ENCODE measurements at places on chromosomes 11 and 22. TPM values are rescaled to one million over a fixed set of nuclear protein-coding genes. Genes with fewer than 3 reads are reported as not detected.

The OR56B1 gene
- total RNA-seq, result not detected

The IGSF22 gene
- total RNA-seq, result 0.61 TPM

The MAPK8IP1 gene
- 12.0 TPM for total RNA-seq

The NDUFA6 gene
- 92.6 TPM for total RNA-seq

The MGAT3 gene
- total RNA-seq, result 20.3 TPM

GRCh38 chr11:2444821-2445745 lies at the start of gene KCNQ1:
Gene KCNQ1 (plus strand): TSS chr11:2445008. CDS start chr11:2445099, 91 bp downstream.
- no peak within 1 kb of the TSS for H3K27ac ChIP-seq
- peaks cover 92% of the 10 kb centered on the region for H3K27me3 ChIP-seq
- H3K36me3 ChIP-seq, result no peaks in the 10 kb centered on the region
- H3K4me1 ChIP-seq, result no peaks in the 10 kb centered on the region

DNA sequence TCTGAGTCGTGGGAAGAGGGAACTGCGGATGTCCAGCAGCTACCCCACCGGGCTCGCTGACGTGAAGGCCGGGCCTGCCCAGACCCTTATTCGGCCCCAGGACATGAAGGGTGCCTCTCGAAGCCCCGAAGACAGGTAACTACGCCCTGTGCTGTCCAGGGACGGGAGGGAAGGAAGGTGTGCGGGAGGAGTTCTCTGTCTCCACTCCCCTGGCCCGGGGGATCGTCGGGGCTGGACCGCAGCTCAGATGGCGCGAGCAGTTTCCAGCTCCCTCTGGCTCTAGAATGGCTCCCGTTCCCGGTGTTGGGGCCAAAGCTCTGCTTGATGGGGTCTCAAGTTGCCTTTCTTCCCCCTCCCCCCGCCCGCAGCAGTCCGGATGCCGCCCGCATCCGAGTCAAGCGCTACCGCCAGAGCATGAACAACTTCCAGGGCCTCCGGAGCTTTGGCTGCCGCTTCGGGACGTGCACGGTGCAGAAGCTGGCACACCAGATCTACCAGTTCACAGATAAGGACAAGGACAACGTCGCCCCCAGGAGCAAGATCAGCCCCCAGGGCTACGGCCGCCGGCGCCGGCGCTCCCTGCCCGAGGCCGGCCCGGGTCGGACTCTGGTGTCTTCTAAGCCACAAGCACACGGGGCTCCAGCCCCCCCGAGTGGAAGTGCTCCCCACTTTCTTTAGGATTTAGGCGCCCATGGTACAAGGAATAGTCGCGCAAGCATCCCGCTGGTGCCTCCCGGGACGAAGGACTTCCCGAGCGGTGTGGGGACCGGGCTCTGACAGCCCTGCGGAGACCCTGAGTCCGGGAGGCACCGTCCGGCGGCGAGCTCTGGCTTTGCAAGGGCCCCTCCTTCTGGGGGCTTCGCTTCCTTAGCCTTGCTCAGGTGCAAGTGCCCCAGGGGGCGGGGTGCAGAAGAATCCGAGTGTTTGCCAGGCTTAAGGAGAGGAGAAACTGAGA lies 1.4 kb downstream of the ADM start:
- H3K36me3 ChIP-seq, result peaks cover 25% of the 10 kb centered on the region
- H3K4me1 ChIP-seq, result no peaks in the 10 kb centered on the region
- peak; percentile 78 for DNase-seq
- no peak overlapping the region for H3K27ac ChIP-seq
- H3K4me3 ChIP-seq, result peak overlapping the region; percentile 93
- H3K27me3 ChIP-seq, result peaks cover 60% of the 10 kb centered on the region

DNA sequence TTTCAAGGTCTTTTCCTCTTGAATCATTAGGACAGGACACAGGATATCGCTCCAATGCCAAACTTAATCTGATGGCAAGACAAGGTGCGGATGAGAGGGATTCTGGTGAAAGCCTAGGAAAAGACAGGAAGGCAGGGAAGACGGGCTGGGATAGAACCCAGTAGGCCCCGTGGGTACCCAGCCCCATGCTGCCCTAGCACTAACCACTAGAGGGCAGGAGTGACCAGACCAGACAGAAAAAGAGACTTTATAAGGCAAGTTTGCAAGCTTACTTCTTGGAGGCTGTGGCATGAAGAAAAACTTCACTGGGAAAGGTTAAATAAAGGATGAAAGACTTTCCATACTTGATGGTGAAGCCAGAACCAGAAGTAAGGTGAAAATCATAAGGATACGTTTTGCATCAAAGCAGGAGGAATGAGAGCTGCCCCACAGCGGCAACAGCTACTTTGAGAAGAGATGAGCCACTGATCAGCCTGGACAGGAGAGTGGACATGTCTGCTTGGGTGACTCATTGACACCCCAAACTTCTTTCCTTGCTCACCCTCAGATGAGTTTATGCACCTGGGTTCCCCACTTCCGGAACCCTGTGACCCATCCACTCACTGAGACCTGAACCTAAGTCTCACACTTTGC lies 39.8 kb downstream of the SYN3 start:
- peak; percentile 95 for DNase-seq
- no peaks in the 10 kb centered on the region for H3K36me3 ChIP-seq
- no peaks in the 10 kb centered on the region for H3K4me1 ChIP-seq
- no peaks in the 10 kb centered on the region for H3K27me3 ChIP-seq

DNA sequence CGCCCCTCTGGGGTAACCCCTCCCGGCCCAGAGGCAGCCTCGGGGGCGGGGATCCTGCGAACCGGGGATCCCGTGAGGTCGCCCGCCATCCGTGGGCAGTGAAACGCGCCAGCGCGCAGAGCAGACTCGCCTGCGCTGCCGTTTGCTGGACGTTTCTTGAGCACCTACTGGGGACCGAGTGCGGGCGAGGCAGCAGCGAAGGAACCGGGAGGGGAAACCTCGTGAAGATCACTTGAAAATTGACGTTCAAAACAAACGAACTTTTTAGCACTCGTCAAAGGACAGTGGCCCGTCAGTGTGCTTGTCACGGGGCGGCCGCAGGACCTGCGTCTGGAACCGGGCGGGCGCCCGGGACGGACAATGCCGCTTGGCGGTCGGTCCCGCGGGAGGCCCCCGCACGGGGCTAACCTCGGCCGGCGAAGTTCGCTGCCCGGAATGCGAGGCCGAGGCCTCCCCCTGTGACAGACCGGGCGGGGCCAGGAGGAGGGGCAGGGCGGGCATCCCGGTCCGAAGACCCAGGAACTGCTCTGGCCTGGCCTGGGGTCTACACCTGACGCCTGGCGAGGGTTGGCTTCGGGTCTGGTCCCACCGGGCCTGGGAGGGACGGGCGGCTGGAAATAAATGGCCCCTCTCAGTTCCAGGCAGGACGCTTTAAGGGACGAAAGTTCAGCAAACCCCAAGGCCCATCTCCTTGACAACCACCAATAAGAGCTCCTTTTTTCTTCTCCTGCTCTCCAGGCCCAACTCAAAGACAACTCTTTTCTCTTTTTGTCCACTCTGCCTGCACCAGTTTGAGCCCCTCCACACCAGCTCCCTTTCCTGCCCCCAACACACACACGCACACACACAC lies 723 bp upstream of the SCUBE1 start:
- H3K27me3 ChIP-seq, result peaks cover 67% of the 10 kb centered on the region
- peak; percentile 81 for DNase-seq
- no peaks in the 10 kb centered on the region for H3K36me3 ChIP-seq
- no peak overlapping the region for H3K4me3 ChIP-seq

DNA sequence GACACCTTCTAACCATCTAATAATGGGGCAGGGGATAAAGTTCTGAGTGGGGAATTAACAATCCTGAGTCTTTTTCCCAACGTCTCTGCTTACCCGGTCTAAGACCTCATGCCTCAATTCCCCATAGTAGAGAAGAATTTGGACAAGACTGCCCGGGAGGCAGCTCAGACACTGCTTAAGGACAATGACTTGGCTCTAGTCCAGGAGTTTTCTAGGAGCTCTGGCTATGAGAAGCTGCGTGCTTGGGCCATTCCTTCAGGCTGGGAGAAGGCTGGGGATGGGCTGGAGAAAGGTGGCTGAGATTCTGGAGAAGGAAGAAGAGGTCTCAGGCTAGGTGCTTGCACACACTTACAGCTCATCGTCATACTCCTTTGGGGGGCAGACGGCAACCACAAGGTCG lies 19.8 kb upstream of the ABCC8 start:
- H3K4me1 ChIP-seq, result no peaks in the 10 kb centered on the region
- H3K27me3 ChIP-seq, result peaks cover 3% of the 10 kb centered on the region
- H3K4me3 ChIP-seq, result no peak overlapping the region
- H3K36me3 ChIP-seq, result no peaks in the 10 kb centered on the region
- no peak for DNase-seq
- no peak overlapping the region for H3K27ac ChIP-seq

GRCh38 chr11:61413496-61413895 lies 16.3 kb downstream of the CPSF7 start:
- peaks cover 95% of the 10 kb centered on the region for H3K36me3 ChIP-seq
- no peaks in the 10 kb centered on the region for H3K4me1 ChIP-seq
- H3K27me3 ChIP-seq, result no peaks in the 10 kb centered on the region
- DNase-seq, result no peak
- no peak overlapping the region for H3K4me3 ChIP-seq
